ENCODE measurements at places on chromosomes 11 and 22.
A peak's percentile ranks its signal among the peaks of the same experiment; 100 is the strongest.

DNA sequence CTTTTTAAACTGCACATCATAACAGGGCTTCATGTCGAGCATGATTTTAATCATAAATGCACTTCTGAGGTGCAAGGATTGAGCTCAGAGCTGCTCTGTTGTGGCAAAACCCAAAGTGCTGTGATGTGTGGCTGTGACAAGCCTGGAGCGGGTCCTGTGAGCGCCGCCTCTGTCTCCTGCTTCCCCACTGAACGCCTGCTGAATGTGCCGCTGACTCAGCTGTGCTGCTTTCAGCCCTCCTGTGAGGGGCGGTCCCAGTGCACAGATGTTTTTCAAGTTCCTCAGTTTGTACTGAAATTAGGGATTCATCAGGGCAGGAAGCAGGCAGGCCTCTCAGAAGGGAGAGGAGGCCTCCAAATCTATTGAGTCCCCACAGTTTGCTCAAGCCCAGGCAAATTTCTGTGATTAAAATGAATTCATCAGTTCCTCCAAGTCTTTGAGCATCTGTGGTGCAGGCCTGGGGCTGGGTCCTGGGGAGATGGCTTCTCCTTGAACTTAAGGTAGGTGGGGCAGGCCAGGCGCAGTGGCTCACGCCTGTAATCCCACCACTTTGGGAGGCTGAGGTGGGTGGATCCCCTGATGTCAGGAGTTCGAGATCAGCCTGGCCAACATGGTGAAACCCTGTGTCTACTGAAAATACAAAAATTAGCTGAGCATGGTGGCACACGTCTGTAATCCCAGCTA, 3.0 kb upstream of the GTSE1 start:
- DNase-seq = peak; percentile 63

- peak; percentile 72 for DNase-seq
Measured at GRCh38 chr22:40426594-40427333, 56.4 kb downstream of the SGSM3 start.

- DNase-seq = no peak
Measured at GRCh38 chr11:45333001-45333971, 47.1 kb upstream of the SYT13 start.

GRCh38 chr11:1837171-1838076, 1.4 kb upstream of the TNNI2 start:
- peak; percentile 10 for DNase-seq

- DNase-seq = no peak
Measured at GRCh38 chr22:49062155-49062801, 765.4 kb downstream of the BRD1 start.

- DNase-seq = no peak
Measured at GRCh38 chr11:77377734-77378133, 76.2 kb upstream of the GDPD4 start.

GRCh38 chr11:2520736-2521035, 75.9 kb downstream of the KCNQ1 start:
- no peak for DNase-seq

DNA sequence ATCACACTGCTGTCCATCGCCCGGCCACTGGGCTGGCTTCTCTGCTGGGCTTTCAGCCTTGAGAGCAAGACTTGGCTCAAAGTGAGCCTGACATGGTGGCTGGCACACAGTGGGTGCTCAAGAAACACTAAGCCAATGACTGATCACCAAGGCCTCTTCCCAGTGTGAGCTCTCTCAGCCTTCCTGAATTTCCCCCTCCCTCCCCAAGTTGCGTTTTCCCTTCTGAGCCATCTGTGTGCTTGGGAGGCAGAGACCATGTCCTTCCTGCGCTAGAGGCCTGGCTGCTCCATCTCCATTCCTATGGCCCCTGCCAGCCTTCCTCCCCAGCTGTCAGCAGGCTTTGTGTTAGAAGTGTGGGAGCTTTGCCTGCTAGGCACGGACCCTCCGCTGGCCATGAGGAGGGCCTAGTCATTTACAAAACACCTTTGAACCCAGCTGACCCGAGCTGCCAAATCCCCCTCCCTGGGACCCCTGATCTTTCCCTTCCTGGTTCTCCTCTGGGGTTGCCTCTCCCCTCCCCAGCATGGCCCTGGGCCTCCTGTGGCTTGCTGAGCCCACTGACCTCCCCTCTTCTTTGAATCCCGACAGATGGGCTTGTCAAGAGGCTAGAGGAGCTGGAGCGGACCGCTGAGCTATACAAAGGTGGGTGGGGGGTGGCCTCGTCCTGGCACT, 13.2 kb downstream of the PICK1 start:
- DNase-seq = no peak

- no peak for DNase-seq
Measured at GRCh38 chr22:38046070-38046748, 11.0 kb upstream of the PICK1 start.

- DNase-seq = no peak
Measured at GRCh38 chr11:120203626-120204025, 7.2 kb upstream of the OAF start.

DNA sequence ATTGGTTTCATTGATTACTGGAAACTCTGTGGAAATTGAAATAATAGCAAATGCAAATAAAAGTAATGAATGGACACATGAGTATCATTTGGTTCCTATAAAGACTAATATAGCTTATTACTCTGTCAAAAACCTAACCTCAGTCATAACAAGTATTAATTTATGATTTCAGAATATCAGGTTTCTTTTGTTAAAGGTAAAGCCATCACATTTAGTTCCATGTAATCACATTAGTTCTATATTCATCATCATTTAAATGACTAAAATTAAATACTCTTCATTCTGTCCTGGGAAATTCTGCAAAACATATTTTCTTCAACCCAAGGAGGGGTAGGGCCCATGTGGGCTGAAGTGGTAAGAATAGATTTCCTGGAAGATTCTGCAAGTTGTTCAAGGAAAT, 68.2 kb upstream of the ANO3 start:
- DNase-seq = no peak

DNA sequence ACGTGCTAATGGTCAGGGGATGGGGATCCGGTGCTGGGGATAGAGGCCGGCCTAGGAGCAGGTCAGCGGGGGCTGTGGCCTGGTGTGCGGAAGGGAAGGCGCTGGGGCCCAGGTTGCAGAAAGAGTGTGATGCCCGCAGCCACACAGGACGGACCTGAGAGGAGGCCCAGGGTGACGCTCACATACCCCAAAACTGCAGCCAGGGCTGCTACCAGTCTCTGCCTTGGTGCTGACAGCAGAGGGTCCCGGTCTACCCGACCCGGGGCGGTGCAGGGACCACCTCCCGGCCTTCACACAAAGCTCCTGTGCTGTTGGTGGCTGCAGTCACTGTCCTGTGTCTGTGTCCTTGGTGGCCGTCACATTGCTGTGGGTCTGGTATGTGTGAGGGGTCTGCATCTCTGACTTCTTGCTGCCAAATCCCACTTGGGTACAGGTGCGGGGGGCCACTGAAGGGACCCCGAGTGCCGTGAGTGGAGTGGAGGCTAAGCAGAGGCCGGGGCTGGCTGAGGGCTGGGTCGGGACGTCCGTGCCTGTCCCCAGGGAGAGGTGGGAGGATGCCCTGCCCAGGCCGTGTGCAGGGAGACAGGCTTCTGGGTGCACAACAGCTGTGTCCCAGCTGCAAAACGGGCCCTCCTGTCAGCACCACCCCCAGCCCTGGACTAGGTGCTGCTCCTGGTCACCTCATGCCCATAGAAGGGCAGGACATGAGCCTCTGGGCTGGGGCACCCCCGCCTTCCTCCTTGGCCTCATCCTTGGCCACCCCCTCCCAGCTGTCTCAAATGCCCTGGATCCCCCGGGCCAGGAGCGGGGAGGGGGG, 1.5 kb downstream of the LSP1 start:
- no peak for DNase-seq

- DNase-seq = no peak
Measured at GRCh38 chr22:27885977-27886842, 32.8 kb downstream of the PITPNB start.

Measured in nucleus accumbens (tissue), 56 donors.